ENCODE measurements at places on chromosomes 13 and 19.
A peak's percentile ranks its signal among the peaks of the same experiment; 100 is the strongest.

GRCh38 chr13:110054041-110054440 lies 252.9 kb downstream of the COL4A1 start:
- no peak for DNase-seq

DNA sequence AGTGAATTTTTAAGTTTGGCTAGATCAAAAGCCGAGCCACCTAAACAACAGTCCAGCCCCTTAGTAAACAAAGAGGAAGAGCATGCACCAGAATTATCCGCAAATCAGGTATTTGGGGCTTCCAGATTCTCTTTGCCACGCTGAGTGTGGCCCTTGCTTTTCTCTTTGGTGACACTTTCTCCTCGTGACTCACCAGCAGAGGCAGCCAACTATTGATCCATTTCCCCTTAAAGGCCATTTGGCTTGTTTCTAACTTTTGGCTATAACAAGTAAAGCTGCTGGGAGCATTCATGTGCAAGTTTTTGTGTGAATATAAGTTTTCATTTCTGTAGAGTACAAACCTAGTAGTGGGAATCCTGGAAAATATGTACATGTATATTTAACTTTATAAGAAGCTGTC lies 17.6 kb upstream of the WDR88 start:
- no peak for DNase-seq

DNA sequence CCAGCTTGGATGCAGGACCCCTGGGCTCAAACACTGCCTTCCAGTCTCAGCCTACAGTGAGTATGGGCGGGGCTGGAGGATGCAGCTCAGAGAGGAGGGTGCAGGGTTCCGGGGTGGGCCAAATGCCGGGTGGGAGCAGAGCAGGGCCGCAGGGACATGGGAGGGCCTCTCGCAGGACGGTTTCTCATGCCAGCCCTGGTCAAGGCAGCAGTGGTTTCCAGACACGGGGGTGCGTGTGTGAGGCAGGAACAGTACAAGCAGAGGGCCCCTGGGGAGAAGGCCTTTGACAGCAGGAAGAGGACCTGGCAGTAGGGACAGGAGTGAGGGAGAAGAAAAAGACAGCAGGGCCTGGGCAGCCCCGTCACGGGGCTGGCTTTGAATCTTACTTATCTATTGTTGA lies 34.1 kb downstream of the CRTC1 start:
- DNase-seq = no peak

- peak; percentile 89 for DNase-seq
These were observed 2.6 kb upstream of the SPACA6 start for GRCh38 chr19:51690454-51691073.

DNA sequence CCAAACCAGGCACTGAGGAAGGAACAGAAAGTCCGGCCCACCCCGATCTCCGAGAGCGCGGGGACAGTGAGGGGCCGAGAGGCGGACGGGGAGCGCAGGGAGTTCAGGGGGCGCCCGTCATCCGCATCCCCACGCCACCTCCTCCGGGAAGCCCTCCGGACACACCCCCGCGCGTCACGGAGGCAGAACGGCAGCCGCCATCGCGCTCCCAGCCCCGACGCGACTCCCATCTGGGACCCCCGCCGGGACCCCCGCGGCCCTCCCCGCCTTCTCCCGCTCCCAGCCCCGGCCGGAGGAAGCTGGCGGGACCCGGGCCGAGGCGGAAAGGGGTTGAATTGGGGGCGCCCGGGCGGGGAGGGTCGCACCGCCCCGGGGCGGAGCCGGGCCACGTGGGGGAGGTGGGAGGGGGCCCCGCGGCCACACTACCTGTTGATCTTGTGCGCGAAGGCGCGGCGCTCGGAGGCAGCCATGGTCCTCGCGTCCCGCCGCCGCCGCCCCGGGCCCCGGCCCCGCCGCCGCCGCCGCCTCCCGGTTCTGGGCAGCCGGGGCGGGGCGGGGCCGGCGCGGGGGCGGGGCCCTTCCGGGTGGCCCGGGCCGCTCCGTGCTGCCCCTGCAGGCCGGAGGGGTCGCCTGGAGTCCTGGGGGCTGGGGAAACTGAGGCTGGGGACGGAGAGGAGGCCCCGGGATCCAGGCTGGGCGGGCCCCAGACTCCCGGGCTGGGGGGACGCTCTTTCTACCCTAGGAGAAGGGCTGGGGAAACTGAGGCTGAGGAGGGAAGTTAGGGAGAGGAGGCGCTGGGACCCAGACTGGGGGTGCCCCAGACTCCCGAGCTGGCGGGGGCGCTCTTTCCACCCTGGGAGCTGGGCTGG lies at the start of gene DOCK6:
Gene DOCK6, minus strand, starts transcription at position 554 of the 869 bp plus-strand sequence. Its CDS starts 84 bp downstream, at position 470.
- peak; percentile 70 for DNase-seq

GRCh38 chr19:52190487-52191293 lies 838 bp downstream of the PPP2R1A start:
- peak; percentile 25 for DNase-seq

GRCh38 chr19:41707502-41707812 lies 969 bp upstream of the CEACAM5 start:
- DNase-seq = no peak

DNA sequence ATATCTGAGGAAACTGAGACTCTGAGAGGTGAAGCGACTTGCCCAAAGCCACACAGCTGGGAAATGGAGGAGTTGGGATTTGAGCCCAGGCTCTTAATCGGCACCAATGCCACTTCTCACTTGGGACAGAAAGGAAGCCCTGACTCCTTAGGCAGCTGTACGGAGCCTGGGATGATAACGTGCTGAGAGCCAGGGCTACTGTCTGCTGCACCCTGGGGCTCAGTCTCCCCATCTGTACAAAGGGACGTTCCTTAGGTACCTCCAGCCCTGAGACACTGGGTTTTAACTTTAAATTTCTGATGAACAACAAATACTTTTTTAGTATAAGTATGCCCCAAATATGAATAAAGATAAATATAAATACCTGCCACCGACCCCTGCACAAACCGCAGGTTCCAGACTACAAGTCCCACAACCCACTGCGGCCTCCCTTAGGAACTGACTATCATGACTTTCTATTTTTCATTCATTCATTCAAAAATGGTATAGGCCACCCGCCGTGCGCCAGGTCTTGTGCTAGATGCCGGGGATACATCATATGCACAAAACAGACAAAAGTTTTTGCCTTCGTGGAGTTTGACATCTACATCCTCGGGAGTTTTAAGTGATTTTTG lies 776 bp upstream of the NCLN start:
- DNase-seq = peak; percentile 65

- DNase-seq = no peak
These were observed 254.3 kb upstream of the SLITRK1 start for GRCh38 chr13:84136582-84136981.

DNA sequence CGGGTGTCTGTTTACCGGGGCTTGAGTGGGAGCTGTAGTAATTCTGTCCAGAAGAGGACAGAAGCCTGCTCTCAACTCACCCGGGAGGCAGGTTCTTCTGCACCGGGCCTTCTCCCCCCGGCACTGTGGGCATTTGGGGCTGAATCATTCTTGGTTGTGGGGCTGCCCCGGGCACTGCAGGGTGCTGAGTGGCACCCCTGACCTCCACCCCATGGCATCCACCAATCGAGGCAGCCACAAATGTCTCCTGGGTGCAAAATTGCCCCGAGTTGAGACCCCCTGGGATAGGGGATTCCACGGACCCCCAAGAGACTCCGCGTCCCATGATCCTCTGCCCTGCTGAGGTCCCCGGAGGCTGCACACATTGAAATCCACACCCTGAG lies 68.8 kb downstream of the GNG7 start:
- DNase-seq = no peak

GRCh38 chr13:71758828-71759227 lies 108.2 kb downstream of the DACH1 start:
- DNase-seq = peak; percentile 8

DNA sequence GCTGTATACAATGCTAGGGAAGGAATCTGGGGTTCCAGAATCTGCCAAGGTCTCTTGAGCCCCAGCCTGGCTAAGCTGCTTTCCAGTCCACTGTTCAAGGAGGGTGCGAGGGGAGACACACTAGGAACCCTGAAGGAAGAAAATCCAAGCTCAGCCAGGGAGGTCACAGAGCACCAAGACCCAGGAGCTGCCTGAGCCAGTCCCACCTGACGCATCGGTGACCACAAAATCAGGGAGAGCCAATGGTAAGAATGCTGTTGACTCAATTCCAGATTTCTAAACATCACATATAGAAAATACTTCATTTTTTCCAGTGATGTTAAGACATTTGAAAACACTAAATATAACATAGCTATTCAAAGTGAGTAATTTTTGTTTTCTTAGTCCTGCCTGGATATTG lies 50.1 kb downstream of the CEP89 start:
- no peak for DNase-seq

DNA sequence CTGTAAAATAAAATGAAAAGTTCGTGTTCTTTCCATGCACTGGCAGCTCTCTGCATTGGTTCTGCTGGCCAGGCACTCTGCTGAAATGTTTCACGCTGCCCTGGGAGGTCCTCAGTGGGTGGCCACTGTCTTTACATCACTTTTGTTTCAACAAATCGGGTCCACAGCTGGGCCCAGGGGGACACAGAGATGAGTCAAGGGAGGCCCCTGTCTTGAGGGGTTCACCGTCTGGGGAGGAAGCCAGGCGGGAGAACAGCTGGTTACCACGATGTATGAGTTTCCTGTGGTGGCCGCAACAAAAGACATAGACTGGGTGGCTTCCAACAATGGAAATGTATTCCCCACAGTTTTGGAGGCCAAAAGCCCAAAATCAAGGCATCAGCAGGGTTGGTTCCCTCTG lies 5.1 kb upstream of the KLF2 start:
- DNase-seq = no peak

DNA sequence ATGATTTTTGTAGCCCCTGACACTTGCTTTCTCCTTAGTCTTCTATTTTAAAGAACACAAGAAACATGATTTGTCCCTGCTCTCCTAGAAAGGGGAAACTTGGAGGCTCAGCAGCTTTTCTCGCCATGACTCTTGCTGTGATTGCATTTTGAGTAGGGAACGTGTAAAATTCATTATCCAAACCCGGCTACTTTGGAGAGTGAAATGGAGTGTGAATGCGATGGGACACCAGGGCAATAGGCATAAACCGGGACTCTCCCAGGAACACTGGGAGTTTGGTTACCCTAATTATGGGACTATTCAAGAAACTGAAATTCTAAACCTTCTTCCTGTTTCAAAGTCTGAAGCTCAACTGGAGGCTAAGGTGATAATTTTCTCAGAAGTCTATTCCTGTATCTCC lies 181.7 kb upstream of the RFC3 start:
- DNase-seq = no peak

DNA sequence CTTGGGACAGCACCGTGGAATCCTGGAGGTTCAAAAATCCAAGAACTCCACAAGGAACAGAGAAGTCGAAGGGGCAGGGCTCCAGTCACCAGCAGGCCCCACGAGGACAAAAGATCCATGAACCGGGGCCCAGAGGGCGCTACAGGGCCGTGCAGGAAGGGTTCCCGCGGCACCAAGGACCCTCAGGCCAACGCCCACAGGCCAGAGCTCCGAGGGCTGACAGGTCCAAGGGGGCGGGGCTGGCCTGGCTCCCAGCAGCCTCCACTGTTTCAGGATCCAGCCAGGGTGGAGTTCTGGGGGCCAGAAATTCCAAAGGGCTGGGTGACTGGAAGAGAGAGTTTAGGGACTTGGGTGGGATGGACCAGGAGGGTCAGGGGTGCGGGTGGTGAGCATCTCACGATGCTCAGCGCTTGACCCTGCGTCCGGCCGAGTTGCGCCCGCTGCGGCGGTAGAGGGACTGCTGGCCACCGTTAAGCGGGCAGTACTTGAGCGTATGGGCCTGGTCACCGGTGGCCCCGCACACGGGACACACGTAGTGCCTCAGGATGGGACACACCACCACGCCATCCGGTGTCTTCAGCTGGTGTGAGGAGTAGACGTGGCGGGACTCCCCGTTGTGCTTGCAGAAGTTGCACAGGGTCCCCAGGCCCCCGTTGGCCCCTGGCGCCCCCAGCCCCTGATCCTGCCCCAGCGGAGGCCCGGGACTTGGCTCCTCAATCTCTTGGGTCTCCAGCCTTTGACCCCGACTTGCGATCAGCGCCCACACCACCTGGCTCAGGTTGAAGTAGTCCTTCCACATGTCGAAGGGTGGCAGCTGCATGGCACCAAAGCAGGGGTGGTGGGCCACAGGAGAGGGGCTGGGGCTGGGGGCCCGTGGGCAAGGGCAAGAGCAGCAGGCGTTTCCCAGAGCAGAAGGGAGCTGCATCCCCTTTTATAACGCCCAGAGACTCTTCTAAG lies at the start of gene NANOS2:
Gene NANOS2, minus strand, starts transcription at position 905 of the 957 bp plus-strand sequence. Its CDS starts 85 bp downstream, at position 820.
- DNase-seq = peak; percentile 51

DNA sequence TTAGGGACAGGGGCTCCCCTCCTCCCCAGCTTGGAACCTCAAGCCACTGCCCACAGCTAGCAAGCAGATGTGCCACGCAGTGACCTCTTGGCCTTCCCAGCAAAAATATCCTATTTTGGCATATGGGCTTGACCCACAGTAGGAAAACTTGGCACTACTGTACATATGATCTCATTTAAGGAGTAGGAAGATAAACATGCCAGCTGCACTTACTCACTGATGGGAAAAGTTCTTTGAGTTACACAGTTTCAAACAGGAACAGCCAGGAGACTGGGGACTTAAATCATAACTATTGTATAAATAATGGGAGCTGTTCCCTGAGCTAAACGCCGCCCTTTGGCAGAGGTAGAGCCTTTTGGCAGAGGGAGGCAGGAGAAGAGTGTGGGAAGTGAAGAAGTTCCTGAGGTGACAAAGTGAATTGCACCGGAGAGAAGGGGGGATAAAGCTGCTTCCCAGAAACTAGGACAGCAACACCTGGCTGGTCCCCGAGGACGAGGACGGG lies 6.1 kb downstream of the SACS start:
- no peak for DNase-seq

- DNase-seq = no peak
These were observed 277 bp downstream of the GIPC1 start for GRCh38 chr19:14495672-14496028.

DNA sequence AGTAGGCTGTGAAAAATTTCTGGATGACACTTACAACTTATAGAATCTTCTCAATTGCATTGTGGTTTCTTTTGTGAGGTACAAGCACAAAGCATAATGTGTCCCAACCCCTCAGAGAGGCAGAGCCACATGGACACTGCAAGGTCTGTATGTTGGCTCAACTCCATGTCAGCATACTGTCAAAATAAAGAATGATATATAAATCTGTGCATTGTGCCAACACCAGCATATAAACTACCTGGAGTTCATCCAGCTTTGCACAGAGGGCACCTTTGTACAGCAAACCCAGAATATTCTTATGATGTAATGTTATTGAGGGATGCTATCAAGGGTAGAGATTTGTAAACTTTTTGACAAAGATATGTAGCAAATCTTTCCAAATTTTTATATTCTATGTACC lies 1065.8 kb upstream of the MIR17HG start:
- DNase-seq = no peak

DNA sequence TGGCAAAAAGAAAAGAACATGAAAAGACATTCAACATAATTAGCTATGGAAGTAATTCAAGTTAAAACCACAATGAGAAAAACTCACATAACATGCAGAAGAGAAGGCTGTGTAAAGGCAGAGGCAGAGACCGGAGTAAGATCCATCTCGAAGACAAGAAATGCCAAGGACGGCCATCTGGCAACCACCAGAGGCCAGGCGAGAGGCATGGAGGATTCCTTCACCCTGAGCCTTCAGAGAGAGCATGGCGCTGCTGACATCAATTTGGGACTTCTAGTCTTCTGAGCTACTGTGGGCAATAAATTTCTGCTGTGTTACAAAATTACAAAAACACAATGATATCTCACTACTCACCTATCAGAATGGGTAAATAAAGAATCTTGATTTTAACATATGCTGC lies 381.0 kb downstream of the TSHZ3 start:
- no peak for DNase-seq
